ENCODE measurements at places on chromosomes 6 and 20.

- DNase-seq: no peak
Observed at GRCh38 chr6:4294636-4295035, 159.3 kb upstream of the ECI2 start.

GRCh38 chr6:97293198-97293696 is 10.2 kb upstream of the MMS22L start:
- no peak for DNase-seq

DNA sequence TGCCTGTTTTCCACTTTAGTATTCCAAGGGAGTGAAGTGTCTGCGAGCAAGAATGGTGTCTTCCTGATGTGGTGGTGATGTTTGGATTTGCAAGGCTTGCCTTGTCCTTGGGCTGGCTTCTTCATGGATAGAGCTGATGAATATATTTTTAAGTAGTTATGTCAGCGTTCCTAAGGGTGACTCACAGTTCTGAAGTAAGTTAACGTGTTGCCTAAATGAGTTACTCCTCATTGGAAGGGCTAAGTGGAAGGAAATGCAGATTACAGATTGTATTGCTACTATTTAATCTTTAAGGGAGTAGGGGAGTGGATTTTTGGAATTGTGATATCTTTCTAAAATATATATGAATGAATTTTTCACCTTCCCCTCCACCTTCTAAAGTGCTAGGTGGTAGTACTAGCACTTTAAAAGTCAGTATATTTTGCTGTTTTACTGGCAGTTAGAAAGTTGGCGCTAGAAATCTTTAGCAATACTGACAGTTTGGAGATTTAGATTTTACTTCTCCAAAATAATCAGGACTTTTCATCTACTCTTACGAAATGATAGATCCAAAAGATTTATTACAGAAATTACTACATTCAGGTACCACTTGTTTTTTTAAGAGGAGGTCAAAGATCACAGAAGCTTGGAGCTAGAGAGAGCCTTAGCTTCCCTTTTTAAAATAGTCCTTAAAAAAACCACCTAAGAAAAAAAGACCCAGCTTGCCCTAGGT is 197.4 kb downstream of the JARID2 start:
- DNase-seq: no peak

GRCh38 chr6:70125602-70126001 is 177.3 kb downstream of the COL9A1 start:
- DNase-seq: no peak

DNA sequence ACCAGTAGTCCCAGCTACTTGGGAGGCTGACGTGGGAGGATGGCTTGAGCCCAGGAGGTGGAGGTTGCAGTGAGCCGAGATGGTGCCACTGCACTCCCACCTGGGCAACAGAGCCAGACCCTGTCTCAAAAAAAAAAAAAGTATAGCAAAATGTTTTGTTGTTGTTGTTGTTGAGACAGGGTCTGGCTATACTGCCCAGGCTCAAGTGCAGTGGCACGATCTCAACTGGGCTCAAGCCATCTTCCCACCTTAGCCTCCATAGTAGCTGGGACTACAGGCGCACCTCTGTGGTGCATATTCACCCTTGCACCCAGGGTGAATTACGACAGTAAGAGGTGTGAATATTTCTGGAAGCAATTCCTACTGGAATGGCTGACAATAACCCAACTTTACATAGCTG is 11.4 kb upstream of the UBR2 start:
- no peak for DNase-seq

DNA sequence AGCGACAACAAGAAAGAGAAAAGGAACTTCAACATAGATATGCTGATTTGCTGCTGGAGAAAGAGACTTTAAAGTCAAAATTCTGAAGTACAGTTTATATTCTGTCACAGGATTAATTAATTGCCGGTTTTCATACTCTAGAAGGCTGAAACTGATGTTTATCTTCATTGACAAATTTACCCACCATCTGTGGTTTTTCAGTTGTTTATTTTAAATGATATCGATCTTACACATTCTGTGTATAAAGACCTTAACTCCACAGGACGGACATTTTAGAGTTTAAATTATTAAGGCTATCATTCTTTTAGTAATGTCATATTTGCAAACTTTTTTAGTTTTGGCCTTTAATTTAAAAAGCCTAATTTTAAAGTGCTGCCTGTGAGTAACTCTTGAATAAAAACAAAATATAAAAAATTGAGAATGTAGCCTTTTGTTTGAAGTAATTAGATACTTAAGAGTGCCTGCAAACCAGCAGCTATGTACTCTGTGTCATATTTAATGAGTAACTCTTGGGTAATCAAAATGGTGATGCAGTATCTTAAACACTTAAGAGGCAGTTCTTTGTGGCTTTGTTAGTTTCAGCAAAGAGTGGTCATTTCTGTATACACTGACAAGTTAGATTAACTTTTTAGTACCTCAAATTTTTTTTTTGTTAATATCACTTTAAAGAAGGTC is 59.3 kb downstream of the CDC5L start:
- no peak for DNase-seq

DNA sequence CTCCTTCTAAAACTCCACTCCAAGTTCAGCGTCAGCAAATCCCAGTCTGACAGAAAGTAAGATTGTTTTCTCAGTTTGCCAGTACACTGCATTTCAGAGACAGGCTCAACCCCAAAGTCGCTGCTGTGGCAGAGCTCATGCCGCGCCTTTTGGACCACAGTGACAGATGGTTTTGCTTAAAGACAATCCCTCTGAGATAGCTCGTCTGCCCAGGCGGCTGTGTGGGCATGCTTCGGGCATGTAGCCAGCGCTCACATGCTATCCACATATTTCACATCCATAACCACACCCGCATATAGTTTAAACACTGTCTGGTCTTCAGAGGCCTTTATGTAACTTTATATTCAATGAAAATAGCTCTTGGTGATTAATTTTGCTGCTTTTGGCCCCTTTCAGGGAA is 14.7 kb upstream of the PXDC1 start:
- no peak for DNase-seq

DNA sequence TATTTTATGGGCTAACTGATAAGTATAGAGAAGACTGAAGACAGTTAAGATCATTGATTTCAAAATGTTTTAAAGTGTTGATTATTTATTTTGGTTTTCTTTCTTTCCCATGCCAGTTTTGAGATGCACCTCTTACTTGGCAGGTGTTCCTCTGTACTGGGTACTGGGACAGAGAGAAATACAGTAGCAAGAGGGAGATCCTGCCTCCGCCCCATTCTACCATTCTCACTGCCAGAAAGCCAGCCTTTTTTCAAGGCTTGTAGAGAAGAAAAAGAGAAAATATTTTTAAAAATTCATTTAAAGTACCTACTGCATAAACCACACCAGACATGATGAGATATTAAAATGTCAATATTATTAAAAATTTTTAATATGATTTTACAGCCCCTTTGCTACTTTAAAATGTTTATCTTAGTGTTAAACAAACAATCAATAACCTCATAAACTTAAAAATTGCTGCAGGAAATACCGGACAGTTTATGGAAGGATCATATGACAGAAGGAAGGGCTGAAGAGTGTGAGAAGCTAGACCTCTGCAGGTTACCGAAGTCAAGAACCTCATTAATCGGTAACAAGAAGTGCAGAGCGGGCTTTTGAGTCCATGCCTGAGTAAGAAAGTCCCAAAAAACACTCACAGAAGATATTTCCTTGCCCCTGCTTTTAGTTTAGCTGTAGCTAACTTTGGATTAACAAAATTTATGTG is 117.8 kb upstream of the ESR1 start:
- no peak for DNase-seq

GRCh38 chr6:40210628-40211056 is 276.4 kb upstream of the MOCS1 start:
- DNase-seq: no peak

- DNase-seq: no peak
Observed at GRCh38 chr20:3738111-3739053, 5.9 kb downstream of the HSPA12B start.

- no peak for DNase-seq
Observed at GRCh38 chr6:152184573-152184916, 377.1 kb downstream of the ESR1 start.

DNA sequence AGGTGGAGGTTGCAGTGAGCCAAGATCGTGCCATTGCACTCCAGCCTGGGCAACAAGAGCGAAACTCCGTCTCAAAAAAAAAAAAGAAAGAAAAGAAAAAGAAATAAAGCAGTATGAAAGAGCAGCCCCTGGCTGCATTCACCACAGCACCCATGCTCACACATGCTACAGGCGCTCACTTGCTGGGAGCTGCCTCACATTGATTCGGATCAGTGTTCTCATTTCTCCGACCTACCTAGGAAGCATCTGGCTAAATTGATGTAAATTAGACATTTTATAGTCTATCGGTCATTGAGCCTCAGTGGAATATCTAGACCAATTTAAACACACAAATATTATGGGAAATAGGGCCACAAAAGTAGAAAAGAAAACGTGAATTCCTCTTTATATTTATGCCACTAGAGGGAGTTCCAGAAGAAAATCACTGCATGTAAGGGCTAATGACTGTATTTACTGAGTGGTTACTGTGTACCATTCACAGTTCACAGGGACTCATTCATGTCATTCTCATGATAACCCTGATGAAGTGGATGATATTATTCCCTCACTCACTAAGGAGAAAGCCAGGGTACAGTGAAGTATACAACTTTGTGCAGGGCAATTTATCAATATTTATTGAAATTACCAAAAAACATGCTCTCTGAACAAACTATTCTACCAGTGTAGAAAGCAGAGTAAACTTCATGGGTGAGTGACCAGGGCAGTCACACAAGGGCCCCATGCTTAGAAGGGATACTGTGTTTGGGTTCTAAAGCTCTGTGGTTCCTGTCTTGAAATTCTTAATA is 5.3 kb upstream of the MOG start:
- DNase-seq: no peak

DNA sequence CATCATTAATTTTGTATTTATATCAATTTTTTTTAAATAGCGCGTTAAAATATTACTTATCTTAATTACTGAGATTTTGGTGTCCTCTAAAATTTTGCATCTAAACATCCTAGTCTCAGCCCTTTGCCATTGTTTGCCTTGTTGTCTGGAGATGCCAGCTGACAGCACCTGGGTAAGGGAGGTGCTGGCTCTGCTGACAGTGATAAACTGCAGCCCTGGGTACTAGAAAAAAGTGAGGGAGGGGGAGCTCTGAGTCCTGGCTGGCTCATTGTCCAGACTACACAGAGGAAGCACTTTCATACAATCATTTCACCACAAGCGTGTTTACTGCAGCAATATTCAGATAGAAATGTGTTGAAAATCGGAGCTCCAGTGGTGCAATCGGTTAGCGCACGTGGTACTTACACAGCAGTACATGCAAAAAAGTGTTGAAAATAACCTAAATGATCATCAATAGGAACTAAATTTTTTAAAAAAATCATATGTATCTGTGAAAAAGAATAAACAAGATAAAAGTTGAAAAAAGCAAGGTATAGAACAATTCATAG is 18.5 kb upstream of the UBR2 start:
- DNase-seq: no peak

DNA sequence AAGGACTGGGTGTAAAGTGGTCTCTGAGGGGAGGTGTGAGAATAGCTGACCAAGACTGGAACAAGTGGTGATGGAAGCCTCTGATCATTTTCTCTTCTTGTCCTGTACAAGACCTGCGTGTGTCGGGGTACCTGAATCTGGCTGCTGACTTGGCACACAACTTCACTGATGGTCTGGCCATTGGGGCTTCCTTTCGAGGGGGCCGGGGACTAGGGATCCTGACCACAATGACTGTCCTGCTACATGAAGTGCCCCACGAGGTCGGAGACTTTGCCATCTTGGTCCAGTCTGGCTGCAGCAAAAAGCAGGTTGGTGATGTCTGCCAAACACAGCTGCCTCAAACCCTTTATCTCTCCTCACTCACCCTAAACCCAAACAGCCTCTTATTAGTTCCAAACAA is 1.7 kb upstream of the HSD17B8 start:
- no peak for DNase-seq

GRCh38 chr6:85403331-85404015 is 46.4 kb upstream of the NT5E start:
- DNase-seq: no peak

GRCh38 chr20:7264137-7264536 is 496.7 kb downstream of the BMP2 start:
- no peak for DNase-seq

- peak; percentile 84 for DNase-seq
Observed at GRCh38 chr6:28161410-28162079, 19.9 kb downstream of the ZKSCAN8 start.

DNA sequence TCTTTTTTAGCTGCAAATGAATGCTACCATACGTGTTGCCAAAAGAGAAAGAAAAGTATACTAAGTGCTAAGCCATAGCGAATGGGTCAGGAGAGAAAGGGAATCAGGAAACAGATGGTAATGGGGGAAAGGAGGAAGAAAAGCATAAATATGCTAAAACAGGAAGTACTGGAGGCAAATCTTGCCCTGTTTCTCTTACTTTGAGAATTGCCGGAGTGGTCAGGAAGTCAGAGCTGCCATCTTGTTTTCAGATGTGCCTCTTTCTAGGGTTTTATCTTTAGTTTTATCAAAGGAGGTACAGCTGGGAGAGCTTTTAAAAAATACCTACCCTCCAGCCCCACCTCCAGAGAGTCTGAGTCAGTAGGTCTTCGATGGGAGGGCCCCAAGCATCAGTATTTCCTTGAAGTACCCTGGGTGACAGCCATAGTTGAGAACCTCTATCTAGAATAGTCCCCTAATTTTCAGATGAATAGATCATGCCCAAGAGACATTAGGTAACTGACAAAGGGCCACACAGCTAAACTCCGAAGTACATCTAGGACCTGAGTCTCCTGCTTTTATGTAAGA is 193.3 kb downstream of the CLIC5 start:
- no peak for DNase-seq

All from stimulated activated CD4-positive, alpha-beta T cell treated with anti-CD3 and anti-CD28 coated beads, Interleukin-12 subunit alpha, Interleukin-12 subunit beta, amount 100 ng/mL, for 4 hours (primary cell).